ENCODE measurements at places on chromosomes 6 and 20. TPM values are rescaled to one million over a fixed set of nuclear protein-coding genes. Genes with fewer than 3 reads are reported as not detected.

EPPIN gene
- polyA plus RNA-seq = not detected

PSMA7 gene
- 663 TPM for polyA plus RNA-seq

NCR2 gene
- polyA plus RNA-seq = not detected

DNA sequence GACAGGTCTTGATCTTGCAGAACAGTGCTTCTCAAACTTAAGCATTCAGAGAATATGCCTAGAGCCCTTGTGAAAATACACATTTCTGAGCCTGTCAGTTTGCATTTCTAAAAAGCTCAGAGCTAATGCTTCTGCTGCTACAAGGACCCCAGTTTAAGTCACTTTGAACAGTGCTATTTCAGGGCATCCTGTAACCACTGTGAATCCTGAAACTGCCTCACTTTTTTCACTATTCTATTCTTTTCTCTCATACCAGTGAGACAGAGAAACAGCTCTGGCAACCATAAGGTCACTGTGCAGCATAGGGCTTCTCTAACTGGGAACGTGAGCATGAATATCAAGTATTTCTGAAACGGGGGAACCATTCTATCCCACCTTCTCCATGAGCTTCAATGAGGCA, 51.2 kb downstream of the LGSN start:
- no peak for DNase-seq
- no peaks in the 10 kb centered on the region for H3K4me1 ChIP-seq
- H3K4me3 ChIP-seq = no peak overlapping the region
- H3K36me3 ChIP-seq = no peaks in the 10 kb centered on the region
- H3K27me3 ChIP-seq = no peaks in the 10 kb centered on the region

GRCh38 chr6:69894578-69895347, 28.4 kb downstream of the COL19A1 start:
- no peaks in the 10 kb centered on the region for H3K27me3 ChIP-seq
- H3K27ac ChIP-seq = no peak overlapping the region
- no peaks in the 10 kb centered on the region for H3K4me1 ChIP-seq
- H3K36me3 ChIP-seq = no peaks in the 10 kb centered on the region

UBE2J1 gene
- 36.0 TPM for polyA plus RNA-seq

BHLHE23 gene
- not detected for polyA plus RNA-seq

SMAP1 gene
- 17.5 TPM for polyA plus RNA-seq

- no peak overlapping the region for H3K27ac ChIP-seq
- DNase-seq = no peak
- peaks cover 5% of the 10 kb centered on the region for H3K4me1 ChIP-seq
- H3K4me3 ChIP-seq = no peak overlapping the region
Observed at GRCh38 chr6:89140347-89141156, 5.3 kb upstream of the PM20D2 start.

DNA sequence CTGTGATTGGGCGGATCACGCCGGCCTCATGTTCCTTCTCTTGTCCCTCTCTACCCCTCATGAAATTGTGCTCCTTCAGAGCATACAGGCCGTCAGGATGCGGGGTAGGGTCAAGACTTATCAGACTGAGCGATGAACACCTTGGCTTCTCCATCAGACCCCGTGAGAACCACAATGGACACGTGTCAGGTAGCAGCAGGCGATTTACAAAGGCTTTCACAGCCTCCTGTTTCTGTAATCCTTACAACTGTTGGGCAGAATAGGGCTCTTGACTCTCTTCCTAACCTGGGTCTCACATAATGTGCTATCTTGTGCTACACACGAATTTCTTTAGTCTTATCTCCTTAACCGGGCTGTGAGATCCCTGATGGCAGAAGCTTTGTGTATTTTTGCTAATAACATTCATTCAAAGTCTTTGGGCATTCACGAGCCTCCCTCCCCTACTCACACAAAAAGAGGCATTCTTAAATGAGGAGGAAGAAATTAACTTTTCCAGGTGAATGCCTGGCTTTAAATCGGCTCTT, 122.9 kb upstream of the SLC22A23 start:
- H3K27ac ChIP-seq = no peak overlapping the region
- no peaks in the 10 kb centered on the region for H3K36me3 ChIP-seq
- no peak overlapping the region for H3K4me3 ChIP-seq

GRCh38 chr20:57928181-57928967, 218.6 kb upstream of the PMEPA1 start:
- DNase-seq = no peak
- no peaks in the 10 kb centered on the region for H3K36me3 ChIP-seq
- no peaks in the 10 kb centered on the region for H3K27me3 ChIP-seq
- no peak overlapping the region for H3K27ac ChIP-seq

DNA sequence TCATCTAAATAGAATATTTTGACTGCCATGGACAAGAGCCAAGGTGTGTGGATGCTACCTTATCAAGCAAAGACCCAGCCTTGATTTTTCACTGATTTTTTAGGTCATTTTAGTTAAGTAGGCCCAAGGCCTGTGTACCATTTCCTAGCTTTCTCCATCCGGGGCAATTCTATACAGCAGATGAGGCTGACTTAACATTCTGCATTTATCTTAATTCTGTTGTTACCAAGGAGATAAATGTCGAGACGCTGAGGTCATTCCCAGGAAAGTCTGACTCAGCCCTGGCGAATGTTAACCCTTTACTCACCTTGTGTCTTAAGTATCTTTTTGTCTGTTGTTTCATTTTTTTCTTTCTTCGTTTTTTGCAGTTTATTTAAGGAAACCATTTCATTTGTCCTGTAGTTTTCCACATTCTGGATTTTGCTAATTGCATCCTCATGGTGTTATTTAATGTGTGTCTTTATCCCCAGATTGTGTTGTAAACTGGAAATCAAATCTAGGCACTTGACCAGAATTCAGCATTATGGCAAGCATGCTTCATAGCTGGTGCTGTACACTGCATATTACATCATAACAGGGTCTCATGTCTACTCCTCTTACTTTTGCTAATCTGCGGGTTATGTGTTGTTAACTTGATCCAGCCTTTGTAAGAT, 277.0 kb downstream of the CDKAL1 start:
- H3K36me3 ChIP-seq = peaks cover 3% of the 10 kb centered on the region
- no peak for DNase-seq

- no peaks in the 10 kb centered on the region for H3K4me1 ChIP-seq
- H3K4me3 ChIP-seq = no peak overlapping the region
- DNase-seq = no peak
- H3K36me3 ChIP-seq = no peaks in the 10 kb centered on the region
- no peaks in the 10 kb centered on the region for H3K27me3 ChIP-seq
Observed at GRCh38 chr6:154056536-154056935, 17.5 kb downstream of the OPRM1 start.

ANKEF1 gene
- polyA plus RNA-seq = 6.0 TPM

TCP11 gene
- not detected for polyA plus RNA-seq

CARMIL1 gene
- polyA plus RNA-seq = 1.8 TPM

GRCh38 chr6:31576897-31577578, 1.7 kb downstream of the TNF start:
- peaks cover 85% of the 10 kb centered on the region for H3K4me1 ChIP-seq
- H3K36me3 ChIP-seq = peaks cover 10% of the 10 kb centered on the region
- peak overlapping the region; percentile 95 for H3K27ac ChIP-seq
- no peaks in the 10 kb centered on the region for H3K27me3 ChIP-seq

ZNF76 gene
- 25.1 TPM for polyA plus RNA-seq

DNA sequence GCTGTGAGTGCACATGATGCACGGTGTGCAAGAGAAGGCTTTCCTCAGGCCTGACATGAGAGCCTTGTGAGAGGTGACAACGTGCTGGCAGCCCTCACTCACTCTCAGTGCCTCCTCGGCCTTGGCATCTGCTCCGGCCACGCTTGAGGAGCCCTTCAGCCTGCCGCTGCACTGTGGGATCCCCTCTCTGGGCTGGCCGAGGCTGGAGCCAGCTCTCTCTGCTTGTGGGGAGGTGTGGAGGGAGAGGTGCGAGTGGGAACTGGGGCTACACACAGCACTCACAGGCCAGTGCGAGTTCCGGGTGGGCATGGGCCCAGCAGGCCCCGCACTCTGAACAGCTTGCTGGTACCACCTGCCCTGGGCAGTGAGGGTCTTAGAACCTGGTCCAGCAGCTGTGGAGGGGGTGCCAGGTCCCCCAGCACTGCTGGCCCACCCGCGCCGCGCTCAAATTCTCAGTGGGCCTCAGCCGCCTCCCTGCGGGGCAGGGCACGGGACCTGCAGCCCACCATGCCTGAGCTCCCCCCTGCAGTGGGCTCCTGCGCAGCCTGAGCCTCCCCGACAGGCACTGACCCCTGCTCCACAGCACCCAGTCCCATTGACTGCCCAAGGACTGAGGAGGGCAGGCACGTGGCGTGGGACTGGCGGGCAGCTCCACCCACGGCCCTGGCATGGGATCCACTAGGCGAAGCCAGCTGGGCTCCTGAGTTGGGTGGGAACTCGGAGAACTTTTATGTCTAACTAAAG, 74.9 kb upstream of the BMP5 start:
- DNase-seq = no peak
- H3K4me1 ChIP-seq = no peaks in the 10 kb centered on the region
- no peak overlapping the region for H3K4me3 ChIP-seq
- H3K27ac ChIP-seq = no peak overlapping the region

SLC17A1 gene
- not detected for polyA plus RNA-seq

DNA sequence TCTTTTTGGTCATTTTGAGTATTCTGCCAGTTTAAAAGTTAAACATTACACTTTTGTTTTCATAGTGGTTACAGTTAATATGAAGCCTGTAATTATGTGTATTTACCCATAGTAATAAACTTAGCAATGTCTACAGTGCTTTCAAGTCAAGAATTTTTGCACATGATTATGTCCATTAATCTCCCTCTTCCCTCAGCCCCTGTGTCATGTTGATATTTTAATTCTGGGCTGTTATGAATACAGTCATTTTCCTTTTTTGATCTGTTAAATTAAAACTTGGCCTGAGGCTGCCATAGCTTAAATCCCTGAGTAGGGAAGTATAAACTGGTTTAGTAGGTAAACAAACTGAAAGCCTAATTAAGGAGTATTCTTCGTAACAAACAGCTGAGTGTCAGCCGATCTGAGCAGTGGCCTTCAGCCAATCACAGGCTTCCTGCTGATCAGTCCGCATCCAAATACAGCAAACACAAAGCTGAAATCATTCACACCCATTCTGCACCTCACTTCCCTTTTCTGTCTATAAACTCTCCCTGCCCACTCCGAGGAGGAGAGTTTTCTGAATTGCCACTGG, 9.5 kb upstream of the SFT2D1 start:
- no peak overlapping the region for H3K4me3 ChIP-seq
- DNase-seq = no peak
- H3K27ac ChIP-seq = no peak overlapping the region
- H3K36me3 ChIP-seq = no peaks in the 10 kb centered on the region
- peaks cover 28% of the 10 kb centered on the region for H3K27me3 ChIP-seq
- no peaks in the 10 kb centered on the region for H3K4me1 ChIP-seq

DNA sequence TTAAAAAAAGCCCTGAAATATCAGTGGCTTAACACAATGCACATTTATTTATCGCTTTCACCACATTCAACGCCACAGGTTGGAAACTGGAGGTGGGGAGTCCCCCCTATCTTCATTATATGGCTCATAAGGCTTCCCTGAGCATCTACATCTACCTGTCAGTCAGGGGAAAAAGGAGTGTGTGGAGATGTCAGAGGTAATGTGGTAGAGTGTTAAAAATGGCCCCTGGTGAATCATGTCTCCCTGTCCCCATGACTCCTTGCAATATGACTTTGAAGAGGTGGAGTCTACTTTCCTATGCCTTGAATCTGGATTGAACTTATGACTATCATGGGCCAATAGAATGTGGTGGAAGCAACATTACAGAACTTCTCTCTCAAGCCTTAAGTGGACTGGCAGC, 65.5 kb upstream of the BTBD3 start:
- H3K4me3 ChIP-seq = no peak overlapping the region
- no peaks in the 10 kb centered on the region for H3K27me3 ChIP-seq
- DNase-seq = no peak
- H3K27ac ChIP-seq = no peak overlapping the region
- no peaks in the 10 kb centered on the region for H3K36me3 ChIP-seq
- no peaks in the 10 kb centered on the region for H3K4me1 ChIP-seq

PCK1 gene
- polyA plus RNA-seq = not detected

DNA sequence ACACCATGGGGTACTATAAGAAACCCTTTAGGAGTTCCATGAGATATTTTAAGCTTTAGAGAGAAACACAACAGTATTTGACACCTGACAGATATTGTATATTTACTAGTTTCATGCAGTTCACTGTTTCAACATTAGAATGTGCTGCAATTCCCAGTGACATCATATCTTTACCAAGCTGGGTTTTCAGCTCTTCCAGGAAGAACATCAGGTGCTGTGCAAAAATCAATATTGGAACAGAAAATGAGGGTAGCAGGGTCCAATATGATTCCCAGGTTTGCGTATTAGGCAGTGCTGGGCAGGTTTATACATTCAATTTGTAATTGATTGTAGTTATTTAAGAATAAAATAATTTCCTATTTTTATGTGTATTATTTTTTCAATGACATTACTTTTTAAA, 500.0 kb upstream of the EPHA7 start:
- no peak overlapping the region for H3K27ac ChIP-seq
- H3K4me1 ChIP-seq = no peaks in the 10 kb centered on the region
- H3K27me3 ChIP-seq = no peaks in the 10 kb centered on the region
- no peak for DNase-seq

NFATC2 gene
- polyA plus RNA-seq = 12.8 TPM

THBS2 gene
- not detected for polyA plus RNA-seq

BPI gene
- polyA plus RNA-seq = not detected

DNA sequence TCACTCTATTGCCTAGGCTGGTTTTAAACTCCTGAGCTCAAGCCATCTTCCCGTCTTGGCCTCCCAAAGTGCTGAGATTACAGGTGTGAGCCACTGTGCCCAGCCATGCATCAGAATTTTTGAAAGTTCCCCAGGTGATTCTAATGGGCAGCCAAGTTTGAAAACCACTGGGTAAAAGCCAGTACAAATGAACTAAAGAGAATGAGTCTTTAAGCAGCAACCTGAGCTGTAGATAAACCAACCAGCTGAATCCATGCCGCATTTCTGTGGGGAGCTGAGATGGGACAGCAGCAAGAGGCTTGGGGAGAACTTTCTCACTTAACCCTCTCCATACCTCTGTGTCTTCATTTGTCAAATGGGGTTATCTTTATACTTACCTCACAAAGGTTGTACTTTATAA, 67.5 kb downstream of the VEGFA start:
- no peaks in the 10 kb centered on the region for H3K4me1 ChIP-seq
- no peak overlapping the region for H3K4me3 ChIP-seq
- no peaks in the 10 kb centered on the region for H3K27me3 ChIP-seq
- DNase-seq = no peak
- H3K27ac ChIP-seq = no peak overlapping the region

GRCh38 chr6:125987026-125987617, 782 bp downstream of the TRMT11 start:
- H3K27ac ChIP-seq = peak overlapping the region; percentile 80
- peak; percentile 53 for DNase-seq
- H3K4me3 ChIP-seq = peak overlapping the region; percentile 89
- H3K4me1 ChIP-seq = peaks cover 21% of the 10 kb centered on the region
- H3K27me3 ChIP-seq = no peaks in the 10 kb centered on the region

- no peak overlapping the region for H3K4me3 ChIP-seq
- no peaks in the 10 kb centered on the region for H3K36me3 ChIP-seq
- no peak overlapping the region for H3K27ac ChIP-seq
- H3K27me3 ChIP-seq = peaks cover 5% of the 10 kb centered on the region
Observed at GRCh38 chr6:134866563-134866962, 83.3 kb downstream of the ALDH8A1 start.

- H3K27ac ChIP-seq = no peak overlapping the region
- H3K4me3 ChIP-seq = no peak overlapping the region
- no peaks in the 10 kb centered on the region for H3K4me1 ChIP-seq
- no peak for DNase-seq
Observed at GRCh38 chr6:80641591-80641990, 535.1 kb downstream of the BCKDHB start.

All from CD4-positive, CD25-positive, alpha-beta regulatory T cell (primary cell).